ENCODE measurements at places on chromosomes 1 and 21.

- no peak for DNase-seq
Measured at GRCh38 chr21:41598561-41599431, 90.8 kb upstream of the TMPRSS2 start.

DNA sequence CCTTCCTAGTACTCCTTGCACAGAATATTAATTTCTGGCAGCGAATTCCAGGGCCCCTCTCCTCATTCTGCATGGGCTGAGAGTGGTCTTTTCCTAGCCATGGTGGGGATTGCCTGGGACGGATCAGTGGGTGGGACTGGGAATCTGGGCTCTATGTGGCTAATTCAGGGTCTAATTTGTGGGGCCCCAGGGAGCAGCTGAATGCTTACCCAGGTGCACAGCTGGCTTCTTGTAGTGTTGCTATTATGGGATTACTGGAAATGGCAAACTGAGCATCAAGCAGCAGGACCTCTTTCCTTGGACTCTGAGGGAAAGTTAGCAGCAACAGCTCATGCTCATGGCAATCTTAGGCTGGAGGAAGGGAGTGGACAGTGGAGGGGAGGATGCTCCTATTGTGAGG, 187.1 kb upstream of the CACNA1E start:
- no peak for DNase-seq

GRCh38 chr1:94672934-94673333, 131.4 kb upstream of the F3 start:
- DNase-seq, result no peak

DNA sequence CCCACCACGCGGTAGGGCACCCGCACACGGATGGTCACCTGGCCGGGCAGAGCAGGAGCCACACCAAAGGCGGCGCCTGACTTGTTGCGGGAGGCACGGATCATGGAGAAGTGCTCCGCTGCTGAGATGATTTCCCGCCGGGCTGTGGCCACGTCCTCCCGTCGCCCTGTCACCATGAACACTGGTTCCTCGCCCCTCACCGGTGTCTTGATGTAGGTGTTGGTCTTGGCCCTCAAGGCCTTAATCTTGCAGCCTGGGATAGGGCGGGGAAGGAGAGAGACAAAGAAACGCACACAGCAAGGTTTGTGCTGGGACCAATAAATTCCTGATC, 4.9 kb downstream of the MEX3A start:
- no peak for DNase-seq

GRCh38 chr1:1567891-1568291, 6.8 kb downstream of the SSU72 start:
- no peak for DNase-seq

- DNase-seq, result no peak
Measured at GRCh38 chr21:14866859-14867765, 197.7 kb downstream of the NRIP1 start.
